ENCODE measurements at places on chromosomes 7 and 10. TPM values are rescaled to one million over a fixed set of nuclear protein-coding genes. Genes with fewer than 3 reads are reported as not detected.

Gene STAG3
- total RNA-seq: 1.1 TPM

Gene EPDR1
- 119 TPM for total RNA-seq

Gene SPDYE2B
- total RNA-seq: not detected

Gene CDNF
- total RNA-seq: 1.2 TPM

Gene TEX47
- total RNA-seq: not detected

Gene FGF8
- total RNA-seq: 0.19 TPM

Gene CTAGE4
- total RNA-seq: 0.28 TPM

Gene BAMBI
- total RNA-seq: 8.6 TPM

Gene ATOH7
- 0.28 TPM for total RNA-seq

Gene PRKCQ
- total RNA-seq: under 0.01 TPM

Gene CNOT4
- 5.6 TPM for total RNA-seq

Gene NCOA4
- total RNA-seq: 204 TPM

Gene IFIT1B
- not detected for total RNA-seq

Gene CCL24
- total RNA-seq: not detected

Gene HOGA1
- 0.56 TPM for total RNA-seq

Gene RBAK
- total RNA-seq: 9.9 TPM

Gene PIK3AP1
- 0.85 TPM for total RNA-seq

Gene SCART1
- total RNA-seq: 1.1 TPM

Gene SH2D4B
- under 0.01 TPM for total RNA-seq

Gene CYP2C19
- total RNA-seq: not detected

Gene VGF
- total RNA-seq: under 0.01 TPM

Gene PNLIPRP2
- total RNA-seq: not detected

Gene KEL
- total RNA-seq: not detected

Gene RSPH10B
- 0.56 TPM for total RNA-seq

Gene SPDYE5
- not detected for total RNA-seq

Gene PNLIP
- not detected for total RNA-seq

Gene TAS2R41
- not detected for total RNA-seq

Gene MDFIC
- 40.6 TPM for total RNA-seq

Gene LRRC27
- 10.1 TPM for total RNA-seq

Gene GIMAP2
- total RNA-seq: 2.5 TPM

Gene IGF2BP3
- 20.3 TPM for total RNA-seq

Gene FZD1
- 11.7 TPM for total RNA-seq

Gene LRIT1
- total RNA-seq: not detected

Gene OR2A7
- not detected for total RNA-seq

Gene PDE1C
- total RNA-seq: 13.0 TPM

Gene FAM241B
- total RNA-seq: 0.19 TPM

Gene SYT15B
- total RNA-seq: 0.28 TPM

Gene LIPN
- total RNA-seq: not detected

Gene PYROXD2
- 6.5 TPM for total RNA-seq

Gene ACHE
- total RNA-seq: under 0.01 TPM

Gene HMX3
- not detected for total RNA-seq

Gene WDFY4
- total RNA-seq: not detected

Gene GIMAP7
- total RNA-seq: 0.19 TPM

Gene TFR2
- total RNA-seq: 0.77 TPM

Gene NKX2-3
- not detected for total RNA-seq

Gene SUN3
- not detected for total RNA-seq

Gene FFAR4
- not detected for total RNA-seq

Gene LIPJ
- total RNA-seq: not detected

Gene CRPPA
- 2.0 TPM for total RNA-seq

Gene GPR26
- total RNA-seq: not detected

Gene FRAT1
- 1.7 TPM for total RNA-seq

Gene GIMAP8
- total RNA-seq: 0.28 TPM

Gene SORCS1
- not detected for total RNA-seq

Gene PLAC9
- total RNA-seq: 12.8 TPM

Gene MIOS
- total RNA-seq: 38.3 TPM

Gene IGFBP3
- total RNA-seq: 63.3 TPM

Data from regular cardiac myocyte (primary cell).